Ovary (tissue), 10 donors: ENCODE measurements at places on chromosomes 4 and X.

GRCh38 chr4:127249767-127250108 lies 383.0 kb upstream of the INTU start:
- DNase-seq: no peak

GRCh38 chr4:18641334-18641733 lies 619.8 kb upstream of the LCORL start:
- no peak for DNase-seq

- no peak for DNase-seq
These were observed 79.1 kb upstream of the NR0B1 start for GRCh38 chrX:30388325-30388724.

DNA sequence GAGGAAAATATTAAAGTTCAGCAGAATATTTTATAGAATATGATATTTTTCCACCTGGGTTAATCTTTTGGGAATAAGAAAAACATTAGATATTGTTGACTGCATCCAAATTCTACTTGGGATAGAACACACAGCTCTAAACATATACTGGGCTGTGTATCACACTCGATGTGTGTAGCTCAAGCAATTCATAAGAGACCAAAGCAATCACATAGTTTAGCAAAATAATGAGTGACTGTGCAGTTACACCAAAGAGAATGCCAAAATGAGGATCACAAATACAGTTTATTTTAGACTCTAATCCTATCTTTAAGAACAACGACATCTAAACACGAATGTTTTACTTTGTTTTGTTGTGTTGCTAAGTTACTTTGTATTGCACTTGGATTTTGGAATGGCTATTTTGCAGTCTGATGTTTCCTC lies 101.2 kb downstream of the CBR4 start:
- DNase-seq: no peak

DNA sequence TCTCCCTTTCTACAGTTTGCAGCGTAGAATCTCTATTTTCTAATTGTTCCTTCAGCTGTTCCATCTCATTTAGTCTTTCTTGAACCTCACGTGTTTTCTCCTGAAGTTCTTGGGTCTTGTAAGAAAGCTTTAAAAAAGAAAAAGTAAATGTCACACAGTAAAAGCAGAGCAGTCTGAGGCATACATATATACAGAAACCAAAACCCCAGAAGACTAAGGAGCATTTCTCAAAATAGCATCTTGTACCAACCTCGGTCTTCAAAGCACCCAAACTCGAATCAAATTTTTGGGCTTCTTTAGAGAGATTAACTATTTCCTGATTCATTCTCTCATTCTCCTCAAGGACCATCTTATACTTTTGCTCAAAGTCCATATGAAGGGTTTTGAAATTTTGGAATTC lies 39.4 kb downstream of the CENPE start:
- no peak for DNase-seq

GRCh38 chr4:123116412-123116811 lies 194.0 kb upstream of the NUDT6 start:
- no peak for DNase-seq
